CD14-positive monocyte (primary cell): ENCODE measurements at places on chromosomes 1 and 21. TPM values are rescaled to one million over a fixed set of nuclear protein-coding genes. Genes with fewer than 3 reads are reported as not detected.

The GBP3 gene
- 12.4 TPM for polyA plus RNA-seq

The ARHGEF19 gene
- 2.2 TPM for polyA plus RNA-seq

The TMEM51 gene
- 2.1 TPM for polyA plus RNA-seq

The FCRL1 gene
- 0.93 and 2.1 TPM in 2 replicates for polyA plus RNA-seq

DNA sequence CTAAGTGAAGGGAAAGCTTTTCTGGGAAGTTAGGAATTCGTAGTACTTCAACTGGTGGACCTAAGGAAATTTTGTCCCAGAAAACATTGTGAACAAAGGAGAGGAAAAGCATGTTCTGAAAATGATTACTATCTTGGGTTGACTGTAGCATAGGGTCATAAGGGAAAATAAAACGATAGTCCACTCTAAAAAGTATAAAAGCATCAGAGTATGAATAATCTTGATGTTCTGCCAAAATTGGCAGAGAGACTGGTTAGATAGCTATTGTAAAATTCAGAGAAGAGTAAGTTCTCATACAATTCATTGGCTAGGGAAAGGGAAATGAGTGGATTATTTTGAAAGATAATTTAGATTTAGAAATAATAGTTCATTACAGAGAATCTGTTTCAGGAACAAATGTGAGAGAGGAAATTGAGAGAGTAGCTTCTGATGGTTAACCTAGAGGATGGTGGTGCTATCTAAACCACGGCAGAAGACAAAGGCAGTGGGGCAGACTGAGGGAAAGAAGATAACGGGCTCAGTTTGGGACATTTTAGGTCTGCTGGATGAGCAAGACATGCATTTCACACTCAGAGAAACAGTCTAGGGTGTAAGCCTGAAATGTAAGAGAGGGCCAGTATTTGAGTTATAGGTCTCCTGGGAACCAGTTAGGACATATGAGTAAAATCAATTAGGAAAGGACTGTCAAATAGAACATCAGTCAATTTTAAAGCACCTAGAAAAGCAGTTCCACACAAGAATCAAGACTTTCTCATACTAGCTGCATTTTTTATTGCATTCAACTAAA is 799.3 kb upstream of the CXADR start:
- DNase-seq, result no peak

- DNase-seq, result no peak
Measured at GRCh38 chr21:42004406-42005199, 5.6 kb downstream of the ZBTB21 start.

DNA sequence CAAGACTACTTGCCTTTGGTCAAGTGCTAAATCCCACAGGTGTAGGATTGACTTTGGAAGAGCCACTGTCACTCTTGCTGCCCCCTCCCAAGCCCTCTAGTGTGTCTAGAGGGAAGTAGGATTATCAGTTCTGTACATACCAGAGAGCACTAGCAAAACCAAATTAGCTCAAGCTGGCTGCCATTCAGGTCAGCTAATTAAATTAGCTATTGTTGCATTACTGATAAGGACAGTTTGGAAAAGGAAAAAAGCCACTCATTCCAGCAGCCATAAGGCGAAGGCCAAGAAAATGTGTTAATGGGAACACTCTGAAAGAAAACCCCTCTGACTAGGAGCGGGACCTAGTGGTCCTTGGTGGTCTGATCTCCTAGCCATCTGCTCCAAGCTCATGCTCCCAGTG is 321.7 kb downstream of the PBX1 start:
- no peak for DNase-seq

DNA sequence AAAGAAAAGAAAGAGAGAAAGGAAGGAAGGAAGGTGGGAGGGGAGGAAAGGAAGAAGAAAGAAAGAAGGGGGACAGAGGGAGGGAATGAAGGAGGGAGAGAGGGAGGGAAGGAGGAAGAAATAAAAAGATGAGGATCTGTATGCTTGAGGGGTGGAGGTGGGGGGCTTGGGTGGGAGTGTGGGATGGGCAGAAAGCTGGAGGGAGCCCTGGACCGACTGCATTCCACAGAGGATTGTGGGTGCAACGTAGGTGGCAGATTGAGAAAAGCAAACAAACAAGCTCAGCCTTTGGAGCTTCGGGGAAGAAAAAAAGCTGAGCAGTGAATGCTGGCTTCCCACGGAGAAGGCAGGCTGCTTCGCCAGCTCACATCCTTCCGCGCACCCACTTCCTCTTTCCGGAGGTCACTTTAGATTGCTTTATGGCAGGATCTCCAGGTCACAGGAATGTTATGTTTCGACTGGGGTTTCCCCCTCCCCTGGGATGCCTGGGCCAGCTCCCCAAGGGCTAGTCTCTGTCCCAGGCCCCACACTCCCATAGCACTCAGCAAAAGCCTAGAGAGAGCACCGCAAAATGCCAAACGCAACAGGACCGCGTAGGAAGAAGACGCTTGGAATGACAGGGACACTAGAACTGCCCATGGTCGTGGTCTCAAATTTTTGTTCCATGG is 20.7 kb upstream of the LGALS8 start:
- DNase-seq, result peak; percentile 65

DNA sequence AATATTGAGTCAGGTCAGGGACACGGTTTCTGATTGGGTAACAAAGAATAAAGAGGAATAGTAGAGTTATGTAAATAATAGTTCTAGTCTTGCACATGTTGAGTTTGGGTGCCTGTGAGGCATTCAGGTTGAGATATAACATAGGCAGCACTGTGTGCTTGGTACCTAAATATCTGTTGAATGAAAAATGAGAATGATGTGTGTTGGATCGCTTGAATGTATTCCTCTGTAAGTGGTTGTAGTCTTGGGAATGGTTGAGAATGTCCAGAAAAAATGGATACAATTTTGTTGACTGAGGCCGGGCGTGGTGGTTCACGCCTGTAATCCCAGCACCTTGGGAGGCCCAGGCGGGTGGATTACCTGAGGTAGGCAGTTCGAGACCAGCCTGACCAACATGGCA is 116.3 kb upstream of the HNRNPU start:
- DNase-seq, result no peak

- no peak for DNase-seq
Measured at GRCh38 chr1:53123453-53124140, 18.8 kb downstream of the SLC1A7 start.

- no peak for DNase-seq
Measured at GRCh38 chr1:198253259-198253658, 96.5 kb downstream of the NEK7 start.

DNA sequence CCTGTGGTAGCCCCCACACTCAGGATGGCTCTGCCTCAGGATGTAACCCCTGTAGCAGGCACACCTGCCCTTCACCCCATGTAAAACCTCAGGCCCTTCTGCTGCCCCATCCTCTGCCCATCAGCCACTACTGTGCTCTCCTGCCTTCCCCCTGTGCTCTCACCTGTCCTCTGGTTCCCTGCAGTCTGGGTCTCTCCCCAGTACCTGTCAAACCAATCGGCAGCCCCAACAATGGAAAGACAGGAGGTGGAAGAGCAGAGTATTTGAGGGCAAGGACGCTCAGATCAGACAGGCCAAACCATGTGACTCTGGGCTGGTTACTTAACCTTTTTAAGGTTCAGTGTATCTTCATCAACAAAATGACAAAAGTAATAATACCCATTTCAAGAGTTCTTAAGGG is 30.9 kb downstream of the SMIM12 start:
- no peak for DNase-seq

DNA sequence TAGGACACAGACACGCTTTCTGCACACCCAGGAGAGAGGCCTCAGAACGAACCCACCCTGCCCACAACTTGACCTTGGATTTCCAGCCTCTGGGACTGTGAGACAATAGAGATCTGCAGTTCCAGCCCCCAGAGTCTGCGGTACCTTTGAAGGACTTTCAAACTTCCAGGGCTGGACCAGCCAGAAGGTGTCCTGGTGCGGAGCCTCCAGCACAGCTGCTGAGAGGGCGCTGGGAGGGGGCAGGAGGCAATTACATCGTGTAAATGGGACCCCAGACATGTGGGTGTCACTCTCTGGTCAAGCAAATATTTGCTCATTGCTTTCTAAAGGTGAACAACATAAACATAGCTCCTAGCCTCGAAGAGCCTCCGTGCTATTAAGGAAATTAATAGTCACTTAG is 58.7 kb upstream of the ACTRT2 start:
- DNase-seq, result no peak

GRCh38 chr1:145863282-145864018 is 4.6 kb upstream of the PIAS3 start:
- no peak for DNase-seq

- no peak for DNase-seq
Measured at GRCh38 chr1:183302452-183303322, 115.5 kb downstream of the NMNAT2 start.
